NCI-H524 treated with DMSO at 0.1 percent for 48 hours (cell line): ENCODE measurements at places on chromosomes 7 and 10.

DNA sequence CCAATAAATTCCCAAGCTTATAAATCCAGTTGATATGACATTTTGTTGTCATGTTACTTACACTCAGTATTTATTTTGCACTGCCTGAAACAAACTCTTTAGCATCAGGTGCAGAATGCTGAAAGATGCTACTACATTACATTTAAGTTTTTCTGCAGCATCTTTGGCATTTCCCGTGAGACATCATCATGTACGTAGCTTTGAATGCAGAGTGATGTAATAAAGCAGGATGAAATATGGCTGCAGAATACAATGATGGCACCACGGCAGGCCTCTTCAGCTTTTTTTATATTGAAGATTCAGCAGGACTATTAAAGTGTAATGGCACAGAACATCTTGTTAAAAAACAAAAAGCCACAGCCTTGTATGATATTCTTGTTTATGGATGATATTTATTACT is 531.8 kb downstream of the NXPH1 start:
- no peak for DNase-seq

DNA sequence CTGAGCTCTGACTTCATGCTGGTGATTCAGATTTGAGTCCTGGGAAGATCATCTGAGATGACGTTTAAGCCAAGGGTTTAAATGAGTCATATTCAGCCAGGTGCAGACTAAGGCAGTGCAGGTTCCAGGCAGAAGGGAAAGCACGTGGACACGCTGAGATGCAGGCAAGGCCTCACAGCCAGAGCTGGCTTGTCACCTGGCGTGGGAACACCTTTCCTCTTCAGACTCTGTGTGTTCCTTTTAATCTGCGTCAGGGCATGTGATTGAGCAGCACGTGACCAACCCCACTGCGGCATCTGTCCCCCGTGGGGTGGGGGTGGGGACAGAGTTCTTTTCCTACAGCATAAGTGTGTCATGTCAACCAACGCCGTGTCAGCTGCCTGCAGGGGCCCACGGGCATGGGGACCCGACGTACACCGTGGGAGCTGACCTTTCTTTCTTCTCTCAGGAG is 10.7 kb upstream of the IDI2 start:
- DNase-seq = no peak

DNA sequence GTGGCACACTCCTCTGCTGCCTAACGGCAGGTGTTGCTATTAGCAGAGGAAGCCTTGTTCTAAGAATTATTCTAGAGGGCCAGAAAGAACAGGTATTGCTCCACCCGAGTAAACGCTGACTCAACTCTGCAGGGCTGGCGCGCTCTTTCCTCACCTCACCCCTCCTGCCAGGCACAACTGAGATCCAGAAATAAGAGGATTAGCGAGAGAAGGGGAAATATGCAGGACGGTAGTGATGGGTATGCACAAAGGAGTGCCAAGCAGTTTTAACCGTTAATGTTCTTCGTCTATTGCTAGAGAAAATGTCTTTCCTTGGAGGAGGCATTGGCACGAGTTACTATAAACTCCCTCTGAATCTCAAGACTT is 369 bp upstream of the SCIN start:
- no peak for DNase-seq

DNA sequence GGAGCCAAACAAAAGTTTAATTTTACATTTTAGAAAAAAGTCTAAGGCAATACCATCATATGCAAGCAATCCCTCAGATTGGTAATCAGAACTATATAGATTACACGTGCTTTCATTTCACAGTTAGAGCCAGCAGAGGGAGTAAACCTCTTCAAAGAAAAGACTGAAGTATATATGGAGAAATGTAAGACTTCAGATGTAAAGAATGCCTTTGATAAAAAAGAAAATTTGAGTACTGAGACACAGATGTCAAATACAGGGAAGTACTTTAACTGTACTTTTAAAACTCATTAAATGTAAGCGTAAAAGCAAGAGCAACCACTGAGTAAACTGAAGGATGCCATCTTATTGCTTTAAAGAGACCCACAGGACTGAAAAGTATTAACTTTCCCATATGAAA is 101.4 kb upstream of the FAM133B start:
- peak; percentile 34 for DNase-seq

DNA sequence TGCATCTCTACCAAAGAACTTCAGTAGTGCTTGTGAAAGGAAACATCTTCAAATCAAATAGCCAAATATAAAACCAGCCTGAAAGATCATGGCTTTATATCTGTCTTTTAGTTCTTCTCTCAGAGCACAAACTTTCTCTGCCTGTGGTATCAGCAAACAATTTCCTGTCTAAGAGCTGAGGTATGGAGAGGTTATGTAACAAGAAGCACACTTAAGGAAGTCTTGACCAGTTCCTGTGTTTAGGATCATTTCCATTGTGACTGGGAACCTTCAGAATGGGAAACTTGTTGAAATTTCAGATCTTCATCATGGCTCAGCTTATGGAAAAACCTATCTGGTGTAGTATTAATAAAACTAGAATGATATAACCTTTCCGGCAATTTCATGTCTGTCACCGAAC is 148.8 kb downstream of the MBL2 start:
- DNase-seq = no peak

DNA sequence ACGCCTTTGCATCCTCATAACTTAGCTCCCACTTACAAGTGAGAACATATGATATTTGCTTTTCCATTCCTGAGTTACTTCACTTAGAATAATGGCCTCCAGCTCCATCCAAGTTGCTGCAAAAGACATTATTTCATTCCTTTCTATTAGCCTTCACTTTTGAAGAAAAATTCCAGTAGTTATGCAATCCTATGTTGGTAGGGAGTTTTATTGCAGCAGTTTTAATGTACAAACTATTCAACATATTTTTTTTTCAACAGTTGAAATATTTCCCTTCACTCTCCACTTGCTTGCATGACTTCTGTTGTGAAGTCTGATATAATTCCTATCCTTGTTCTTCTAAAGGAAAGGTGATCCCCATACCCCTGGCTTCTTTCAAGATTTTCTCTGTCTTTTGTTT is 27.3 kb upstream of the ARHGAP22 start:
- no peak for DNase-seq

DNA sequence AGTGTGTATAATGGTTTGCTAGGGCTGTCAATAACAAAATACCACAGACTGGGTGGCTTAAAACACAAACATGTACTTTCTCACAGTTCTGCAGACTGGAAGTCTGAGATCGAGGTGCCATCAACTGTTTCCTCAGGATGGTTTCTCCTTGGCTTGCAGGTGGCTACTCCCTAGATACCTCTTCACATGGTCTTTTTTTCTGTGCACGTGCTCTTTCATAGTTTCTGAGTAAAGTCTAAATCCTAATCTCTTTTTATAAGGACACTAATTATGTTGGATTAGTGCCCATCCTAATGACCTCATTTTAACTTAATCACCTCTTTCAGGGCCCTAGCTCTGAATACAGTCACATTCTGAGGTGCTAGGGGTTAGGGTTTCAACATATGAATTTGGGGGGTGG is 65.9 kb downstream of the AMPH start:
- peak; percentile 35 for DNase-seq

DNA sequence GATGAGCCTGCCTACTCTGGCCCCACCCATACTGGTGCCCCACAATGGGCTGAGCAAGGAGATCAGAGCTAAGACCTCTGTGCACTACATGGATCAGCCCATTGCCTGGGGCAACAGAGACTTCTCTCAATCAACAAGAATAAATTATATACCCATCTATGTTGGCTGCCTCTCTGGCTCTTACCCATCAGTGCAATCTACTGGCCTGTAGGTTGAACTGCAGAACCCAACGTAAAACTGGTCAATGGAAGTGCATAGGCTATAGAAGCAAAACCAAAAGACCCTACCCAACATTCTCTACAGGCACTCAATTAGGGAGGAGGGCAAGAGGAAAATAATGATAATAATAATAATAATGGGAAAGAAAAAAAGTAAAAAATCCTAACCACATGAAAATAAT is 574.3 kb downstream of the MAGI2 start:
- no peak for DNase-seq

- no peak for DNase-seq
Observed at GRCh38 chr7:26658389-26659084, 205.9 kb downstream of the SKAP2 start.

DNA sequence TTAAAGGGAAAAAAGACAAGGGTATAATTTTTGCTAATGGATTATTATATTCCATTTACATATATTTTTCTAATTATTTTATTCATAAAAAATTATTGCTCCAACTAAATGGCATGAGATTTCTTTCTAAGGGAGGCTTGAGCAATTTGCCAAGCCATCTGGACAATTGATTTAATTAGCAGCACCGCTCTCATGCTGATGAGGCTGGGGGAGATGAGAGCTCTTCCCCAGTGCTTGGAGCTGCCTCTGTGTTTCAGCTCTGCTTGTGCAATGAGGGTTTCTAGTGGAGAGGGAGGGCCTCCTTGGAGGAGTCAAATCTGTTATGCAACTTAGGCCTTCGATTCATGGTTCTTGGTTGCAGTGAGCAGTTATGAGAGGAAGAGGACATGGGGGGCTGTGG is 574.3 kb downstream of the TCERG1L start:
- no peak for DNase-seq

- DNase-seq = no peak
Observed at GRCh38 chr7:116011584-116011983, 19.0 kb downstream of the TFEC start.

DNA sequence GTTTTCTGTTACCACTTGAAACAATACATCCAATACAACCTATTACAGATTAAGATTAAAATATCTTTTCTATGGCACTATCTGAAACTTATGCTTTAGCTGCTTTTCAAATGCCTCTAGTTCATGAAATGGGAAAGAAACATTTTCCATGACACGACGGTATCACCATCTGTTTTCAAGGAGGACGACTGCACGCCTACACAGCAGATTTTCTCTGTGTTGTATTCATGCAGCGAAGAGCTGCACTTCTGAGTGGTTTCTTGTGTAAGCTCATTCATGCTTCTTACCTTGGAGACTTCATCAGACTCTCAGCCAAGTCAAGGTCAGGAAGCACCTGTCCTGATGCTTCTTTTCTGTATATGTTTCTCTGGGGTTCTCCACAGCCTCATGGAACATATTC is 179.2 kb downstream of the DYNC1I1 start:
- DNase-seq = no peak

DNA sequence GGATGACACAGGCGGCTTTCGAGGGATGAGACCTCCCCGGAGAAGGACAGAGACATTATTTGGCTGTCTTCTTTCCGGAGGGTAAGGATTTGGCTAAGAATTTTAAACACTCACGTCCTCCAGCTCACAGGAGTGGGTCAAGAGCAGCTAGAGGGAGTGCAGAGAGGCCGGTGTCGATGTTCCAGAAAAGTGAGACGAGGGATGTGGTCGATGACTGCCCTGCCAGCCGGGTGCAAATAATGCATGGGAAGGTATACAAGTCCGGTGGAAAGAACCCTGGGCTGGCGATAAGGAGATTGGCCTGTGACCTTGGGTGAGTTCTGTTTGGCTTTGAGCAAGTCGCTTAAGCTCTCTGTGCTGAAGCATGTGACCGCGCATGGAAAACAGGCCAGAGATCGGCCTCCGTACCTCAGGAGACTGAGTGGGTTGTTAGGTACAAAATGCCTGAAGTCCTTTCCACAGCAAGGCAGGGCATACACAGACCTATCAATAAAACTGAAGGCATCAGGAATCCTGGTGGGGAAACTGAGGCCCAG is 149.1 kb downstream of the UBE2H start:
- no peak for DNase-seq

- no peak for DNase-seq
Observed at GRCh38 chr7:105835441-105835840, 41.0 kb downstream of the ATXN7L1 start.

GRCh38 chr7:15916681-15917380 is 230.3 kb upstream of the MEOX2 start:
- DNase-seq = no peak

GRCh38 chr10:5544216-5544805 is 19.6 kb downstream of the CALML3 start:
- DNase-seq = no peak
